ENCODE measurements at places on chromosomes 5 and 9. TPM values are rescaled to one million over a fixed set of nuclear protein-coding genes. Genes with fewer than 3 reads are reported as not detected.

DNA sequence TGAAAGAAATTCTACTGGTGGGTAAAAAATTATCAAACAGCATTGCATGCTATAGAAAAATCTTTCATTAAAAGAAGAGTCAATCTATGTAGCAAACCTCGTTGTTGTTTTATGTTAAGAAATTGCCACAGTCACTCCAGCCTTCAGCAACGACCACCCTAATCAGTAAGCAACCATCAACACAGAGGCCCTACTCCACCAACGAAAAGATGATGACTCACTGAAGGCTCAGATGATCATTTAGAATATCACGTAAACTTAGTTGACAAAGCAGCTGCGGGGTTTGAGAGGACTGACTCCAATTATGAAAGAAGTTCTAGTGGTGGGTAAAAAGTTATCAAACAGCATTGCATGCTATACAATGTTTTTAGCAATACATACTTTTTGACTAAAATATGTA, 242.6 kb downstream of the DRD1 start:
- H3K27me3 ChIP-seq, result no peaks in the 10 kb centered on the region
- no peak overlapping the region for H3K4me3 ChIP-seq
- no peak overlapping the region for H3K27ac ChIP-seq
- no peak for DNase-seq
- H3K4me1 ChIP-seq, result peaks cover 5% of the 10 kb centered on the region

DNA sequence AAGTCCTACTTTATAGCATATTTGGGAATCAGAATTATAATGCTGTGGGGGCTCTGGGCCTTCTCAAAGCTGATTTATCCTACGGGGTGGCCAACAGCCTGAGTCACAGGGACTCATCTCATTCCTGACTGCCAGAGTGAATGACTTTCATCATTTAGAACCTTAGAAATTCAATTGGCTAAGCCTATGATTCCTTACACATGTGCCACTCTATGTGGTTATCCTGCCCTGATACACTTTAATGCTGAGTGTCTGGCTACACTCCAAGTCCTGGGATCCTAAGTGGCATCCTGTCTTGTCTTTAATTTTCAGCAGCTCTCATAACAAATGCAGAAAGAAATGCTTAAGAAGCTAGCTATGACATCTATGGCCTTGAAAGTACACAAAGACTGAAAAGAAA, 75.2 kb upstream of the FREM1 start:
- no peaks in the 10 kb centered on the region for H3K36me3 ChIP-seq
- no peaks in the 10 kb centered on the region for H3K27me3 ChIP-seq
- no peak for DNase-seq

DNA sequence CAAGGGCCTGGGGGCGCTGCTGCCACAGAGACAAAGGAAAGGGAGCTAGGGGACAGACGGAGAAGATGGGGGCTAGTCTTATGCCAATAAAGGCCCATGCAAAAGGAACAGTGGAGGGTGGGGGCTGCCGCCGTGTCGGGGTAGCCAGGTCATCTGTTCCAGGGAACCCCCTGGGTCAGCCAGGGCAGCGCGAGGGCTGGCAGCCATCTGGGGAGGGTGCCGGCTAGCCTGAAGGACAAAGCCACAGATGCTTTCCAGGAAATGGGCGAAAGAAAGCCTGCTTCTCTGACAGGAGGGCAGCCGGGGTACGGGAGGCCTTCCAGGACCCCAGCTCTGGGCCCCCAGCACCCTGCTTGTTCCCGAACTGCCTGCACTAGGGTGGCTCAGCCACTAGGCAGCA, 1.6 kb upstream of the CARD9 start:
- peaks cover 33% of the 10 kb centered on the region for H3K36me3 ChIP-seq
- H3K4me3 ChIP-seq, result no peak overlapping the region
- no peak overlapping the region for H3K27ac ChIP-seq
- no peak for DNase-seq

DNA sequence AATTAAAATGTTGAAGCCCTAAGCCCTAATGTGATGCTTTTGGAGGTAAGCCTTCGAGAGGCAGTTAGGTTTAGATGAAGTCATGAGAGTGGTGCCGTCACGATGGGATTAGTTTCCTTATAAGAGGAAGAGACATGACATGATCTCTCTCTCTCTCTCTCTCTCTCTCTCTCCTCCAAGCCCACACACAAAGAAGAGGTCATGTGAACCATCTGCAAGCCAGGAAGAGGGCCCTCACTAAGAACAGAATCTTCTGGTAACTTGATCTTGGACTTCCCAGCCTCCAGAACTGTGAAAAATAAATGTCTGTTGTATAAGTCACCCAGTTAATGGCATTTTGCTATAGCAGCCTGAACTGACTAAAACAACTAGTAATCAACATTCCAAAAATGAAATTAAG, 175.5 kb downstream of the GNA14 start:
- no peaks in the 10 kb centered on the region for H3K27me3 ChIP-seq
- no peak for DNase-seq
- no peaks in the 10 kb centered on the region for H3K36me3 ChIP-seq
- H3K27ac ChIP-seq, result no peak overlapping the region
- H3K4me3 ChIP-seq, result no peak overlapping the region

- DNase-seq, result no peak
- H3K4me1 ChIP-seq, result no peaks in the 10 kb centered on the region
- no peaks in the 10 kb centered on the region for H3K36me3 ChIP-seq
- H3K27me3 ChIP-seq, result peaks cover 24% of the 10 kb centered on the region
Observed at GRCh38 chr5:150665044-150665443, 4.0 kb downstream of the MYOZ3 start.

Gene LRRC8A
- polyA plus RNA-seq, result 18.5 TPM

DNA sequence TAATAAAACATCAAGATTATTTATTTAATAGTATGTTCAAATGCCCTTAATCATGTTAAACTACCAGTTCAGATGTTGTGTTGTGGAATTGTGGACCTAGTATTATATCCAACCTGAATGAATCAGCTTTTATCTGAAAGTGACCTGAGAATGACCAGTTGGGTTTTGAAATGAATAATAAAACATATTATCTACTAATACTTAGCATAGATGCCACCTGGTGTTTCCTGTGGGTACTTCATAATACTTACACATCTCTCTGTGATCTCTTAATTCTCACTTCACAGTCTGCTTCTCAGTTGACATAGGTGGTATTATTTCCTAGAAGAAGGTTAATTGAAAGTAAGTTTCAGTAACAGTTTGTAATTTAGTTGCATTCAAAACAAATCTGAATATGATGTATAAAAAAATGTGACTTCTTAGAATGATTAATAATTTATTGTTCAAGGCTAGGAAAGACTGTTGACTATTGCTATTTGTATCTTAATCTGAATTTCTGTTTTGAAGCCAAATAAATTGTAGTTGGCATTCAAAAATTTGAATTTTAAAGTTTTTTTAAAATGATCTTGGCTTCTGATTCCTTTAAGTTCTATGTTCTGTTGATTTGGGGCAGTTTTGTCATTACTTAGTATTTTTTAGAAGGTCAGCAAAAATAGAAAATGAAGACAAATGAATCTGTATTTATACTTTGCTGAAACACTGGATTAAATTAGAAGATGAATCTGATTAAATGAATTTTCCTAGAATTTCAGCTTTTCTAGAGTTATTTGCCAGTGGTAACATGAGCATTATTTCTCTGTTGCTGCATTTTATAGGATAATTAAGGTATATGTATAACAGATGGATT, 48.2 kb downstream of the KIF2A start:
- no peaks in the 10 kb centered on the region for H3K27me3 ChIP-seq
- peaks cover 32% of the 10 kb centered on the region for H3K36me3 ChIP-seq
- H3K4me3 ChIP-seq, result no peak overlapping the region
- no peaks in the 10 kb centered on the region for H3K4me1 ChIP-seq

DNA sequence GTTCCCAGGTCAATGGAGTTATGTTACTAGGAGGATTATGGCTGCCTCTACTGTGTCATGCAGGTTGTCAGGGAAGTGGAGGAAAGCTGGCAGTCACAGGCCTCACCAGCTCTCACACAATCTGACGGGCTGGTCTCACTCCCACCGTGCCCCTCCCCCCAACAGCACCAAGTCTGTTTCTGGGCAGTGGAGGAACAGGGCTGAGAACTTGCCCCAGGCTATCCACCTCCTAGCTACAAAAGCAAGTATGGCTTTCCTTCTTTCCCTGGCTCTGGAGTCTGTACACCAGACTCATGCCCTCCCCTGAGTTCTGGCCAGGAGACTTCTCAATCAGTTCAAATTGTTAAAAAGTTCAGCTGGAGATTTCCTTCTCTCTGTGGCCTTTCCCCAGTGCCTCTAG, 25.7 kb upstream of the RIOK2 start:
- no peak overlapping the region for H3K27ac ChIP-seq
- no peaks in the 10 kb centered on the region for H3K27me3 ChIP-seq
- DNase-seq, result no peak
- H3K36me3 ChIP-seq, result no peaks in the 10 kb centered on the region
